ENCODE measurements at places on chromosomes 16 and 17. TPM values are rescaled to one million over a fixed set of nuclear protein-coding genes. Genes with fewer than 3 reads are reported as not detected.

IL17C gene
- 1.4 TPM for total RNA-seq

CCT6B gene
- 0.89 TPM for total RNA-seq

ALOX12B gene
- total RNA-seq: not detected

C17orf78 gene
- not detected for total RNA-seq

KIF2B gene
- total RNA-seq: not detected

METRNL gene
- total RNA-seq: 72.1 TPM

AFMID gene
- total RNA-seq: 28.7 TPM

OR2C1 gene
- not detected for total RNA-seq

TMEM98 gene
- 206 TPM for total RNA-seq

TNFRSF17 gene
- not detected for total RNA-seq

SPN gene
- not detected for total RNA-seq

TPPP3 gene
- total RNA-seq: 3.2 TPM

TTYH2 gene
- 11.8 TPM for total RNA-seq

SPNS3 gene
- total RNA-seq: not detected

CCDC154 gene
- not detected for total RNA-seq

All from myometrial cell (primary cell).